ENCODE measurements at places on chromosomes 5 and 9.

GRCh38 chr9:90629991-90630390 lies 12.6 kb downstream of the DIRAS2 start:
- DNase-seq: no peak

GRCh38 chr9:81574405-81574804 lies 114.9 kb downstream of the TLE1 start:
- no peak for DNase-seq

GRCh38 chr9:26057050-26057449 lies 378.8 kb upstream of the TUSC1 start:
- DNase-seq: no peak

DNA sequence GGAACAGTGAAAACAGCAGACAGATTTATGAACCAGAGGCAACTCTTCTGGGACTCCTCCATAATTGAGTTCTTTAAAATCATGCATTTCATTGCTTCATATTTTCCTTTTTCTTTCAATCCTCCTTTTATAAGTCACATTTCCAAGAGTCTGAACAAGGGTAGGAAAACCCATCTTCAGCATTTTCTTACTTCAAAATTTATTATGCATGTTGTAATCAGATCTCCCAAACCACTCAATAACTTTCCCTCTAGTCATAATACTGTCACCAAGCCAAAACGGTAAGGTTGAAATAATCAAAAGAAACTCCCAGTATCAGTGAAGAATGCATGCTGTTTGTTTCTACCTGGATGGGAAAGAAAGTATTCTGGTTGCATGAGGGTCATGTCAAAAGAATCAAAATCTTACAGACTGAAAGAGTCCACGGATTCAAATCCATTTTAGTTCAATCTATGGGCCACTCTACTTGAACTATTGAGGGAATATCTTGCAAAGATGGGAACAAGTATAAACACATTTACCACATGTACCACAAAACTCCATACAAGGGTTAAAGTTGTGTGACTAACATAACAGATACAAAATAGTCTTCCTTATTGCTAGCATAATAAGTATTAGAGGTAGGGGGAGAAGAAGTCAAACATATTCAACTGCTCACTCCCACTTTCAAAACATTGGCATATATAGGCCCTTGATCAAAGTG lies 797.3 kb downstream of the MAT2B start:
- no peak for DNase-seq

- no peak for DNase-seq
Observed at GRCh38 chr5:146206257-146206656, 2.9 kb downstream of the RBM27 start.

GRCh38 chr5:98769210-98769958 lies 4.1 kb upstream of the RGMB start:
- peak; percentile 31 for DNase-seq

DNA sequence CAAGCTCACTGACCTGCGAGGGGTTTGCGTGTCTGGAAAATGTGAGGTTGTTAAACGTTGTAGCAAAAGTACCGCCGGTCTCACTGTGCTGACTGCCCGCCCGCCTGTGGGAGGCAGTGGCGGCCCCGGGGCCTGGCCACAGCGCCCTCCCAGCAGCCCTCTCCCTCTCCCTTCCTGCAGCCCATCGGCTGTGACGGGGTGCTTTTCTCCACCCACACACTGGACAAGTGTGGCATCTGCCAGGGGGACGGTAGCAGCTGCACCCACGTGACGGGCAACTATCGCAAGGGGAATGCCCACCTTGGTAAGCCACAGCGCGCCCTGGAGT lies 6.2 kb downstream of the ADAMTSL2 start:
- DNase-seq: no peak

DNA sequence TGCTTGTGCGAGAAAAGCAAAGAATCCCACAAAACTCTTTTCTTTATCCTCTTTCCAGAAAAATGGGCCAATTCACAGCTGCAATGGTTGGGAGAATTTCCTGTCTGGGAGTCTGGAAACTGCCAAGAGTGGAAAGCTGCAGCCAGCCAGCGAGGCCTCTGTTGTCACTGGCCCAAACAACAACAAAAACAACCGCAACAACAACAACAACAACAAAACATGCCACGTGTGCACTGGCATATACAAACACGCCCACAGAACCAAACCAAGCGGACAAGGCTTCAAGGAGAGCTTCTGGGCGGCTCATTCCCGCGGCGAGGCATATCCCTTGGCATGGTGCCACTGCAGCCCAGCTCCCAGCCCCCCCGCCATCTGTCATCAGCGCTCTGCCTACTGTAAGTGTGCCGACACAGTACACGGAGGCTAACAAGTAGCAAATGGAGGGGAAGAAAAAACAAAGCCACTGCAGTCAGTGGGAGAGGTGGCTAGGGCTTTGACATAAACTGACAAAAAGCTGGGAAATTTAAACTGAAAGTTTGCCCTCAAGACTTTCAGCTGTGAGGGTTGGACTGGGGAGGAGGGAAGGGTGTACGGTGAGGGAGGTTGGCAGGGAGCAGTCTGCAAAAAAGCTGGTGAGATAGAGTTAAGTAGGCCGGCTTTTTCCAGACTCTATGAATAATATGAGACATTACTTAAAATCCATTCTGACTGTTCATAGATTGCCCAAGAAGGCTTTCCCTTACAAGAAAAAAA lies 165.0 kb upstream of the ZNF462 start:
- DNase-seq: no peak

DNA sequence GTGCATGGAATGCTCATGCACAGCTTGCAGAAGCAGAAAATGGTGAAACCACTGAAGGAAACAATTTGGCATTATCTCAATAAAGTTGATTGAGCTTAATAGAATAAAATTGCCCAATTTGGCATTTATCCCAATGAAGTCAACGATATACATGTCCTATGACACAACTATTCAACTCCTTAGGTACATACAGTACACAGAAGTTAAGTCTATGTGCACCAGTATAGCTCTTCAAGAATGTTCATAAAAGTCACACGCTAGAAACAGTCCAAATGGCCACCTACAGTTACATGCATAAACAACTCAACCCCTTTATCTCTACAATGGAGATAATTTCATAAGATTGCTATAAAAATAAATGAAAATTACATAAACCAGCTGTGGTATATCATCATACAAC lies 184.5 kb downstream of the DENND1A start:
- DNase-seq: no peak

GRCh38 chr5:67490543-67491321 lies 294.1 kb upstream of the CD180 start:
- no peak for DNase-seq

DNA sequence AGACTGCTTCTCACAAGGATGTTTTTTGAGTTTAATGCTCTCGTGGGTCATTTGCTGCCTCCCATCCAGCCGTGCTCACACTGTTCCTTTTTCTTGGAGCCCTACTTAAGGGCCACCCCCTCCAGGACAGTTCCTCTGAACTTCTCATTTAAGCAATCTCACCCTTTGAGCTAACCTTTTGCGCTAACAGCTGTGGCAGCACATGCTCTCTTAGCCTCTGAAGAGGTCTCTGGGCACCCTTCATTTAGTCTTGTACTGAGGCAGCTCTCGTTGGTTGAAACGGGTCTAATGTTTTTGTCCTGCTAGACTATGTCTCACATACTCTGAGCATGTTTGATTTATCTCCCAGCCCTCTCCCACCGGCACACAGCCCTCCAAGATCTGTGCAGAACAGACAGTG lies 11.8 kb downstream of the ALDH1B1 start:
- no peak for DNase-seq

DNA sequence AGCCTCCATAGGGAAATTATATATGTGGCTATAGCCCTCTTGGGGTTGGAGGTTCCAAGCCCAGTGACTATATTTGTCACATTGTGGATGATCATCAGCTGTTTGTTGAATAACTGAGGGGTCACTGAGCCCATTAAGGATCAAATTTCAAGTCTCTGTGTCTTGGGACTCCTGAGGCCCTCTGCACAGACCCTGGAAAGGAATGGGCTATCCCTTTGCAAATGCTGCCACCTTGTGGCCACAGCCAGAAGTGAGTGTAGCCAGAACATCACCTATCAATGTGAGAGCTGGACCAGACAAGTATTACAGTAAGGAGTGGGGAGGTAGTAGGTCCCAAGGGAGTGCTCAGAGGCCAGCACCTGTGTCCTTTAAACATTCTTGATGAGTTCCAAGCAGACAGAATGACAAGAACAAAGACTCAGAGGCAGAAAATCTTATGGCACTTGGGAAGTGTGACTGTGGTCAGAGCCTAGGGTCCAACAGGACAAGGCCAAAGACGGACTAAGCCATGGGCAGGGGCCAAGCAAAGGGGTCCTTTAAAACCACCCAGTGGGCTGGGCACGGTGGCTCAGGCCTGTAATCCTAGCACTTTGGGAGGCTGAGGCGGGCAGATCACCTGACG lies 8.2 kb downstream of the RPP25L start:
- peak; percentile 67 for DNase-seq

GRCh38 chr5:176775409-176775808 lies 35.0 kb upstream of the UNC5A start:
- no peak for DNase-seq

GRCh38 chr5:136427426-136427825 lies 62.1 kb upstream of the TRPC7 start:
- DNase-seq: no peak
